T-helper 2 cell treated with Interferon-gamma antibody and Interleukin-4, amounts not matched to agents 100 ng/mL and 5 ng/mL, for 36 hours (primary cell): ENCODE measurements at places on chromosomes 4 and X. TPM values are rescaled to one million over a fixed set of nuclear protein-coding genes. Genes with fewer than 3 reads are reported as not detected.

SPIN2A gene
- 0.70 and 1.1 TPM in 2 replicates for total RNA-seq

ODAM gene
- total RNA-seq: not detected in 2 replicates

MTTP gene
- total RNA-seq: 0.66 TPM in 1 of 2 replicates, not detected in the other

STOX2 gene
- total RNA-seq: 0.02 TPM in 1 of 2 replicates, not detected in the other

ADH6 gene
- total RNA-seq: not detected in 2 replicates

RTL3 gene
- 0.07 TPM in 1 of 2 replicates, not detected in the other for total RNA-seq

KIAA1210 gene
- total RNA-seq: not detected in 2 replicates

FABP2 gene
- total RNA-seq: not detected in 2 replicates

CHRDL1 gene
- total RNA-seq: not detected in 2 replicates

PNMA5 gene
- total RNA-seq: 0.09 and 0.14 TPM in 2 replicates
